B cell (primary cell): ENCODE measurements at places on chromosomes 6 and 20.
A peak's percentile ranks its signal among the peaks of the same experiment; 100 is the strongest.

- no peak for DNase-seq
Observed at GRCh38 chr6:168213121-168213524, 106.5 kb downstream of the DACT2 start.

GRCh38 chr6:138957484-138957883 is 30.6 kb downstream of the REPS1 start:
- no peak for DNase-seq

GRCh38 chr6:170224694-170225660 is 65.9 kb downstream of the DLL1 start:
- no peak for DNase-seq

DNA sequence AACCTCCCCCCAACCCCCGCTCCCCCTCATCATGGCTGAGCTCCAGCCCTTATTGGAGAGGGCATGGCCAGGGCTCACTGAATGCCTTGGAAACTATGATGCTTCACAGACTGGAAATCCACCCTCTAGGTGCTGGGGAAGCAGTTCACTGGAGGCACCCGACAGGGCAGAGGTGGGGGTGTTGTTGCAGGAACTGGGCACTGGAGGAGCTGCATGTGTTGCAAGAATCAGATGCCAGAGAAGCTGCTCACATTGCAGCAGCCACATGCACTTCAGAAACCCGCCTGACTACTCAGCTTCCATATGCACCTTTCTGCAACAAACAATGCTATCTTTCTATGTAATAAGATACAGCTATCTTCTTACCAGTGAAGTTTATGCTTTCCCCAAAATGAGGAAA is 7.9 kb upstream of the TBPL1 start:
- DNase-seq: no peak

- DNase-seq: peak; percentile 56
Observed at GRCh38 chr6:110810896-110811586, 4.2 kb downstream of the CDK19 start.

GRCh38 chr6:111672761-111673450 is 67.2 kb upstream of the TRAF3IP2 start:
- no peak for DNase-seq

DNA sequence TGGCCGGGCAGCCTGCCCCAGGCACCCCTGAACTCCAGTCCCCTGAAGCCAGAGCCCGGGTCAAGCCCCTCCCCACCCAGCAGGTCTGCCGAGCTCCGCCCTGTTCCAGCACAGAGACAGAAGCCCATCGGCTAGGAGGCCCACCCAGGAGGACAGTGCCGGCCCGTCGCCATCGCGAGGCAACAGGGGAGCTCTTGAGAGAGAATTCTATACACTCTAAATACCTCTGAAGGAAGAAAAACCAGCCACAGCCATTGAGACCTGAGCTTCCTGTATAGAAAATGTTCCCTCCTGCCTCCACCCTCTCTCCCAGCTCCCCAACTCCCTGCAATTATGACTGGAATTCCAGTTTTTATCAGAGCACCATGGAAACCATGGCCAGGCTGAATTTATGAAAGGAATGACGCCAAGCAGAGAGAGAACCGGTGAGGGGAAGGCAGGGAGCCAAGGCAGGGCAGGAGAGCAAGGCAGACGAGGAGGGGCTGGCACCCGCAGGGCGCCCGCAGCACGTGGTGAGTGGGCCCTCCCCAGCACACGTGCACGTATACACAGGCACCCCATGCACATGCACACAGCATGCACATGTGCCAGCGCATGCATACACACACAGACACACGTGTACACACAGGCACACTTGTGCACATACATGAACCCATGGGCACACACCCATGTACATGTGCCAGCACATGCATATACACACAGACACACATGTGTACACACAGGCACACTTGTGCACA is 27.6 kb upstream of the MRGBP start:
- DNase-seq: no peak

GRCh38 chr6:89987830-89988229 is 93.6 kb downstream of the GJA10 start:
- DNase-seq: no peak

- no peak for DNase-seq
Observed at GRCh38 chr6:16344756-16345155, 106.4 kb downstream of the GMPR start.

DNA sequence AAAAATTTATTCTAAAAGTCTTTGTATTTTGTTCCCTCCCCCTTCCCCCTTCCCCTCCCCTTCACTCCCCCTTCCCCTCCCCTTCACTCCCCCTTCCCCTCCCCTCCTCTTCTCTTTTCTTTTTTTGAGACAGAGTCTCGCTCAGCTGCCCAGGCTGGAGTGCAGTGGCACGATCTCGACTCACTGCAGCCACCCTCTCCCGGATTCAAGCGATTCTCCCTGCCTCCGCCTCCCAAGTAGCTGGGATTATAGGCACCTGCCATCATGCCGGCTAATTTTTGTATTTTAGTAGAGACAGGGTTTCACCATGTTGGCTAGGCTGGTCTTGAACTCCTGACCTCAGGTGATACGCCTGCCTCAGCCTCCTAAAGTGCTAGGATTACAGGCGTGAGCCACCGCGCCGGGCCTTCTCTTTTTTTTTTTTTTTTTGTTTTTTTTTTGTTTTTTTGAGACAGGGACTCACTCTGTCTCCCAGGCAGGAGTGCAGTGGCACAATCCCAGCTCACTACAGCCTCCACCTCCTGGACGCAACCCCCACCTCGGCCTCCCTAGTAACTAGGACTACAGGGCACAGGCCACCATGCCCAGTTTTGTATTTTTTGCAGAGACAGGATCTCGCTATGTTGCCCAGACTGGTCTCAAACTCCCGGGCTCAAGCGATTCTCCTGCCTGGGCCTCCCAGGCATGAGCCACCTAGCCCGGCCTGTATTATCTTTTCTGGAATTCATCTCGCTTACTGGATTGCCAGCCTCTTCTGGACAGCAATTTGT is 1.1 kb upstream of the AFG1L start:
- DNase-seq: no peak

- DNase-seq: no peak
Observed at GRCh38 chr6:124234801-124235200, 431.1 kb downstream of the NKAIN2 start.

- DNase-seq: no peak
Observed at GRCh38 chr6:39181333-39181732, 47.9 kb downstream of the KCNK5 start.

- no peak for DNase-seq
Observed at GRCh38 chr6:165118736-165119135, 190.7 kb downstream of the C6orf118 start.

DNA sequence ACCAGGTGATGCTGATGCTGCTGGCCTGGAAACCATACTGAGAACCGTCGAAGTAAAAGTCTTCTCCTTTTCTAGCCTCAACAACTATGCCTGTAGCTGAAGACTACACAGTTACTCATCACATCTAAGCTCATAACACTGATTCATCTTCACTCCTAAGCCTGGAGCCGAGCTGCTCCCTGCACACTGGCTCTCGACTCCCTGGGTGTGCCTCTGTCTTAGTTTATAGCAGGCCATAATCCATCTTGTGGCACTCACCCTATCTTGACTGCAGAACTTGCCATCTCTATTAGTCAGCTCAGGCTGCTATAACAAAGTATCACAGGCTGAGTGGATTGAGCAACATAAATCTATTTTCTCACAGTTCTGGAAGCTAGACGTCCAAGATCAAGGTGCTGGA is 191.0 kb downstream of the UNC5CL start:
- DNase-seq: no peak

DNA sequence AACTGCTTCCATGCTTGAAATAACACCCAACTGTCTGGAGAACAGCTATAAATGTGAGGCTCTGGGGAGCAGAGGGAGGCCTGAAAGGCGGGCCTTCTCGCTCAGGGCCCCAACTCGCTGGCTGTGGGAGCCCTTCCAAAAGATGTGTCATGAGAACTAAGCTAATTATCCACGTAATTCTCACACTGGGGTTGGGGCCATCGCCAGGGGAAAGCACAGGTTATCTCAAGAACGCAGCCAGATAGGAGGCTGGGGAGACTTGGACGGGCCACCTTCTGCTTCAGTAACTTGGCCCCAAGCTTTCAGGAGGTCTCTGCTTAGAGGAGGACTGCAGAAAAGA is 1.6 kb downstream of the PXDC1 start:
- no peak for DNase-seq

DNA sequence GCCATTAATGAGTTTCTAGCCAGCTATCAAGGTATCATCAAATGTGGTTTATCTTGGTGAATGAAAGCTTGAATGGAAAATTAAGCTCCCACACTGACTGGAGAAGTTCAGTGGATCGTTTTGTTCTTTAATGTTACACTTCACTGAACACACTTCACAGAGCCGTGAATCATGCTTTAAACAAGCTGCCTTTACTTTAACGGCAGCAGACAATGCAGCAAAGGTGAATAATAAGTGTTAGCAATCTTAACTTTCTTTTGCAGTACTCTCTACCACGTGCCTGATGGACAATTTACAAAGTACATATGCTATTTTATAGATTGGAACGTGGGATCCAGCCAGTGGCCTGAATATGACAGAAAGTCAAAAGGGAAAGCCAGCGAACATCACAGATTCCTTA is 424.5 kb downstream of the GRIK2 start:
- DNase-seq: no peak

DNA sequence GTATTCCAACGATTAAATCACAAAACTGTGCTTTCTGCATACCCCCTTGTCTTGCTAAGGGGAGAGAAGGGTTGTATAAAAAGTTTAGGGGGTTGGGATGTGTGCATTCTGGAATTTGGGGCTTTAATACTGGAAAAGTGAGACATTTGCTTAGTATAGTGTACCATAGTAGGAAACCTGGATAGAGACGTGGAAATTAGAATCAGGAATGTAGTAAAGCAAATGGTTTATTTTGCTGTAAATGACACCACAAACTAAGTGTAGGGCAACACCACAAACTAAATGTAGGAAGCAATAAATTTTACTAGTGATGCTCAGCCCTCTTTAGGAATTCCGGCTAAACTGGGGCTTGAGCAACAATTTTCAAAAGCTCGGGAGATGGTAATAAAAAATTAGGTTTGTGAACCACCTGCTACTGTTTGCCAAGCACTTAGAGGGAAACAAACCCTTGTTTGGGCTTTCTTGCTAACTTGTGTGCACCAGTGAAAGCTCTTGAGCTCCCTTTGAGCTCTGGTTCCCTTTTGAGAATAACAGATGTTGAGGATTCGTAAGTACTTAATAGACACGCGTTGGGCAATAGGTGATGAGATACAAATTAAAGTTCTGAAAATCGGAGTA is 13.8 kb downstream of the BRD2 start:
- no peak for DNase-seq

- no peak for DNase-seq
Observed at GRCh38 chr20:53345536-53346334, 247.9 kb downstream of the ZNF217 start.

- DNase-seq: no peak
Observed at GRCh38 chr6:34529665-34530327, 26.3 kb downstream of the SPDEF start.

DNA sequence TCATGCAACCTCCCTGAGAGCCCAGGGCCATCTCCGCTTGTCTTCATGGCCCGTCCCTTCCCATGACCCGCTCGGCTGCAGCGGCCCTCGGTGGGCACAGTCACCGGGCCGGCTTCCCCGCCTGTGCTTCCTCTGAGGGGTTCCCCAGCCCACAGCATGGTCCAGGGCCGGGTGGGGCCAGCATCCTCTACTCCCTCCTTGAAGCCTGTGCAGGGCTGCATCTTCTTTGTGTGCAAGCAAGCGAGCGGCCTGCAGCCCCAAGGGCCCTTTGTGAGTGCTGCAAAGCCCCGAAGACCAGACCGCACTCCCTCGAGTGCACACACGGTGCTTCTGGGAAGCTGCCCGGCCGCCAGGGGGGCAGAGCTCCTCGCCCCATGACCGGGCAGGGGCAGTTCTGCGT is 265.8 kb downstream of the TAF4 start:
- no peak for DNase-seq

DNA sequence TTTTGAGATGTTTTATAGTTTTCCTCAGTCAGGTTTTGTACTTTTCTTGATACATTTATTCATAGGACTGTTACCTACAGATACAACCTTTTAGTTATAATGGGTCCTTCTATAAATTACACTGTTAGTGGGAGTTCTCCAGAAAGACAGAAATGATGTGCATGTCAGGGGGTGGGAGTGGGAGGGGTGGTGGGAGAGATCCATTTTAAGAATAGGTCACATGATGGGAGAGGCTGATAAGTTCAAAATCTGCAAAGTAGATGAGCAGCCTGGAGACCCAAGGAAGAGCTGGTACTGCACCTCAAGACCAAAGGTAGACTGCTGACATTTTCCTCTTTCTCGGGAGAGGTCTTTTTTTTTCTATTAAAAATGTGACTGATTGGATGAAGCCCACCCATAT is 408.0 kb upstream of the GJE1 start:
- DNase-seq: no peak

GRCh38 chr6:150478656-150479545 is 110.1 kb downstream of the IYD start:
- no peak for DNase-seq

GRCh38 chr6:124823240-124824111 is 138.8 kb upstream of the RNF217 start:
- no peak for DNase-seq

DNA sequence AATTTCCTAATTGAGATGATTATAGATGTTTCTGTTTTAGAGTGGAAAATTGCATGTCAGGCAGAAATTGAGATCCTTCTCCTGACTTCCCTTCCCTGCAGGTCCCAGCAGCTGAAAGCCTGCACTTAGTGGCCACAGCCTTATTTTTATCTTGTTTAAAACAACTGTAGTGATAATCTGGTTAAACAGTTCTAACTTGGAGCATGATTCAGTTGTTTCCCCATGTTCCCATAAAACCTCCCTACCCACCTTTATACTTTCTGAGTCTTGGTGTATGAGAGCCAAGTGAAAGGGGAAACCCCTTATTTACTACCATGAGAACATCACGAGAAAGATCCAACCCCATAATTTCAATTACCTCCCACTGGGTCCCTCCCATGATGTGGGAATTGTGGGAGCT is 195.2 kb downstream of the SLC16A10 start:
- DNase-seq: no peak

GRCh38 chr20:20489054-20489453 is 121.2 kb downstream of the INSM1 start:
- DNase-seq: no peak

DNA sequence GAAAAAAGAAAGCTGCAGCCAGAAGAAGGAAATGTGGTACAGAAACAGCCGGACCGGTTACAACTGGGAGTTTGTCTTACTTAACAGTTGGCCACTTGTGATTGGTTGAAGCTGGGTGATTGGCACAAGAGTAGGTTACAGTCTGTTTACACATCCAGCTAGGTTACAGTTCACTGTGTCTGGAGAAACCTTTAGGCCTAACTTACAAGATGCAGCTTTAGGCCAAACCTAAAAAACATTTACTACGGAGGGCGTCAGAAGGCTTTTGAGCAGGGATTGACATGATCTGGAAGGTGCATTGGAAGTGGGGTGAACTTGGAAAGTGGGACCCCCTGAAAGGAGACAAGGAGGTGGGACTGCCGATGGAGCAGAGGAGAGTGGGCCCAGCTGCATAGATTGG is 122.3 kb downstream of the BANF2 start:
- no peak for DNase-seq

DNA sequence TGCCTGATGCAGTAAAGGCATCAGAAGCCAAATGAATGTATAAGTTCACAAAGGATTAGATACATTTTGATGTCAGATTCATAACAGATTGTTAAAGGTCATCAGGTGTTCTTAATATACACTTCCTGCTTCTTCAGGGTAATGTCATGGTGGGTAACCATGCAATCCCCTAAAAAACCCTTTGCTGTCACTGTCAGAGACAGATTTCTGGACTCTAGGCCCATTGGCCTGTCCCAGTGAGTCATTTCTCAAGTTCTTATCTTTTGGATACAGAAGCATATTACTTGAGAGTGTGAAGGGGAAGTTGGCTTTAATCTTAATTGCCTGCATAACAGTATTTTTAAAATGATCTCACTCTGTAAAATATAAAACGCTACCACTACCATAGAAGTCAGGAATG is 895.6 kb upstream of the MAP3K7 start:
- DNase-seq: no peak
